ENCODE measurements at places on chromosomes 1 and 21. TPM values are rescaled to one million over a fixed set of nuclear protein-coding genes. Genes with fewer than 3 reads are reported as not detected.

DNA sequence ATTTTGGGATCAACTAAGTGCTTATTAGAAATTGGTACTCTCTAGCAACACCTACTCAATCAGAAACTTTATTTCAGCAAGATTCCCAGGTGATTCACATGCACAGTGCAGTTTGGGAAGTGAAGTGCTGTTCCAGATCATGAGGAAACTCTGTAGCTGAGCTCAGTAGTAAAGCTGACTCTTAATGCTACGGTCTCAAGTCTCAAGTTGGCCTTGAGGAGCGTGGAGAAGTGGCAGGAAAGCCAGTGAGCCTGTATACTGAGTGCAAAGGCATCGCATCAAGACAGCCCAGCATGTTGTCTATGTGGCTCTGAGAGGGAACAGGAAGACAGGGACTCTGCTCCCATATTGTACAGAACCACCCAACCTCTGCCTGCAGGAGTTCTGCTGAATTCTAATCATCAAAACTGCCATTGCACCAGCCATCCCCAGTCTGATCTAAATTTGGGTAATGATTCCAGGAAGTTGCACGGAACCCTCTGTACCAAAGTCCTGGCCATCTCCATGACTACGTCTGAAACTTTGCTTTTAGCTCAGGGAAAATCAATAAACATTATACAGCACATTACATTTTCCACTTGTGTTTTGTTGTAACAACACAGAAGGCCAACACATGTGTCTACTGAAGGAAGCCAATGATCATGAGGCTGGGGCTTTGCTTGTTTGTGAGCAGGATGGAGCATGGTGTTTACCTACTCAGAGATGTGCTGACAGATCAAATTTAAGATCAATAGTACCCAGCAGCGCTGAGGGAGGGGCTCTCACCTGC lies 105.1 kb upstream of the TLR5 start:
- no peak for DNase-seq

DNA sequence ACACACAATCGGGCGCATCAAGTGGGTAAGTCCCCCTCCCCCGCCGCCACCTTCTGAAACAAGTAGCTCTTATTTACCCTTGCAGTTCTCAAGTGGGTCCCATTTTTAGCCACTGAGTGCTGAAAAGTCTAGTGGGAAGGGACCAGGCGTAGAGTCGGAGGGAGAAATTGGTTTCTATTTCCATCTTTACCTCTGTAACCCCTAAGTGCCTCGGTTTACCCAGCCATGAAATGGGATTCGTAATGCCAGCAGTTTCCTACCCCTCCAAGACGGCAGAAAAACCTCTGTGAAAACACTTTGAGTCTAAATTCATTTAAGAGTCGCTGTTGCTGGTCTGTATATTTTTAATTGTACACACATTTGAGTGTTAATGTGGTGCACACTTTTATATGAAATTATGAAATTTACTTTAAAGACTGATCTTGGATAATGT lies 928 bp downstream of the TLCD4 start:
- no peak for DNase-seq

The RHEX gene
- polyA plus RNA-seq: 0.12 TPM

The RNF186 gene
- polyA plus RNA-seq: not detected

DNA sequence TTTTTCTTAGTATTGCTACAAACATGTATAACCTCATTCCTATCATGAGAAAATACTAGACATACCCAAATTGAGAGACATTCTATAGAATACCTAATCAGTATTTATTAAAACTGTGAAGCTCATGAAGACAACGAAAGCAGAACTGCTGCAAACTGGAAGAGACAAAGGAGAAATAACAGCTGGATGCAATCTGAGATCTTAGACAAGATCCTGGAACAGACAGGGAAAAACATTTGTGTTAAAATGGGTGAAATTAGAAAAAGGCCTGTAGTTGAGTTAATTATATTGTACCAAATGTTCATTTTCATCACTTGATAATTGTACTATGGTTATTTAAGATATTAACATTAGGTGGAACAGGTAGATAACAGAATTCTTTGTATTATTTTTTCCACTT lies 392.0 kb downstream of the PLPP3 start:
- DNase-seq: no peak

DNA sequence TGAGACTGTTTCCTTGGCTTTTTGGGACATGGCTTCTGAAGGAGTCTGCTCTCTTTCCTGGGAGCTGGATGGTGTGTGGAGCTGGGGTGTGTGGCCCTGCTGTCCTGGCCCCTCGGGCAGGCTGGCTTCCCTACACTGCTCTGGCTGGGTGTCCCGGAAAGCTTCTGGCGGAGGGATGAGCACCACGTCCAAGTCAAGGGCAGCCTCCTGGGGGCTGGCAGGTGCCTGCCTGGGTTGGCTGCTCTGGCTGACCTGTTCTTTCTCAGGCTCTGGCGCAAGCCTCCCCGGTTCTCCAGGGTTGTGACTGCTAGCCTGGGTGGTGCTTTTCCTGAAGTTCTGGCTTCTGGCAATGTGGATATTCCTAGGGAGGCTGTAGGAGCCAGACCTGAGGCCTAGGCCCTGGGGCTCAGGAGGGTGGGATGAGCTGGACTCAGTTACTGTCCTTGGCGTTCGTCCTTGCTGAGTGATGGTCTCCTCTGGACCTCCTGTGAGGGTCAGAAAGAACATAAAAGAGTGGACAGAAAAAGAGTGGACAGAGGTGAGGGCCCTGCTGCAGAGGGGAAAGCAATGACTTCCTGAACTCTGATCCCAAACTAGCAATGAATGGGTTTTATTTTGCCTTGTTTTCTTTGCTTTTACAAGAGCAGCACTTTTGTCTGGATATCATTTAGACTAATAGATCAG lies 9.4 kb downstream of the C1orf116 start:
- no peak for DNase-seq

DNA sequence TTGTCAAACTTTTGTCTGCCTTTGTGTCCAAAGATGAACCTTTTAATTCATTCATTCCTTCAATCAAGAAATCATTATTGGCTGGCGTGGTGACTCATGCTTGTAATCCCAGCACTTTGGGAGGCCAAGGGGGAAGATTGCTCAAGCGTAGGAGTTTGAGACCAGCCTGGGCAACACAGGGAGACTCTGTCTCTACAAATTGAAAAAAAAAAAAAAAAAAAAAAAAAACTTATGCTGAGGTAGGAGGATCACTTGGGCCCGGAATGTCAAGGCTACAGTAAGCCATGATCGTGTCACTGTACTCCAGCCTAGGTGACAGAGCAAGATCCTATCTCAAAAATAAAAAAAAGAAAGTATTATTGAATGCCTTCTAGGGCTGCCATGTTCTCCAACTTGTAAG lies 51.3 kb upstream of the CXADR start:
- no peak for DNase-seq

DNA sequence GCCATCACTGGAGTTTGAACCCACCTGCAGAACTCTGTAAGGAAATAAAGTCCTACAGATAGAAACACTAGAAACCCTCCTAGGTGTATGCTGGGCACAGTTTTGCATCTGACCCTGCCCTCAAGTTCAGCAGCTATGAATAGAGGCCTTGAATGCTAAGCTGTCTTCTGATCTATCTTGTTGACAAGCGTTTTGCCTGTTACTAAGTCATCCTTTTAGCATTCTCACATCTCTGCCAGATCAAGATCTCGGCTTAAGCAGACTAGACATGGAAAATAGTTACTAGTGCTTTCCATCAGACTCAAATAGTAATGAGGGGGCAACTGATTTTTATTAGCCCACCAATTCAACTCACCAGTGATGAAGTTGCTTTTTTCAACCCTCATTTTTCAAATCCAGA lies 10.5 kb downstream of the TBX15 start:
- DNase-seq: no peak

GRCh38 chr1:38740487-38740886 lies 119.1 kb downstream of the RRAGC start:
- no peak for DNase-seq

The AMY1A gene
- not detected for polyA plus RNA-seq

DNA sequence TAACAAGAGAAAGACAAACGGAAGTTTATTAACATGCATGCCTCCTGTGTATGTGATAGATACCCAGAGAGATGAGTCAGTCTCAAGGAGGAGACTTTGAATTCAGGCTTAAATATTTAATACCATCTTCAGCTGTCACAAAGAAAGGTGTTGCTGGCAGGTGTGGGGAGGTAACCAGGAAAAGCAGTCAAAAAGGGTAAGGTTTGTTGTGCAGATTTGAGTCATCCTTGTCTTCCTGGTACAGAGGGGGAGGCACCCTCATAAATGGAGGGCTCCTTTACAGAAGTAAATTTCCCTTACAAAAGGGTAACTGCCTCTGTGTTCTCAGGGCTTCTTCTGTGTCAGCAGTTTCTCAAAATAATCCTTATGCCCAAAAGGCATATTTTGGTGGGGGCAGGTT lies 75.2 kb upstream of the B3GALT5 start:
- no peak for DNase-seq

The HFM1 gene
- 9.2 TPM for polyA plus RNA-seq

GRCh38 chr1:27868932-27869718 lies 3.2 kb upstream of the THEMIS2 start:
- no peak for DNase-seq

The BSND gene
- 0.06 TPM for polyA plus RNA-seq

The ZMYND12 gene
- 3.1 TPM for polyA plus RNA-seq

- DNase-seq: peak; percentile 8
Observed at GRCh38 chr1:51916587-51917405, 38.3 kb upstream of the NRDC start.

The C1QTNF12 gene
- polyA plus RNA-seq: 5.7 TPM

DNA sequence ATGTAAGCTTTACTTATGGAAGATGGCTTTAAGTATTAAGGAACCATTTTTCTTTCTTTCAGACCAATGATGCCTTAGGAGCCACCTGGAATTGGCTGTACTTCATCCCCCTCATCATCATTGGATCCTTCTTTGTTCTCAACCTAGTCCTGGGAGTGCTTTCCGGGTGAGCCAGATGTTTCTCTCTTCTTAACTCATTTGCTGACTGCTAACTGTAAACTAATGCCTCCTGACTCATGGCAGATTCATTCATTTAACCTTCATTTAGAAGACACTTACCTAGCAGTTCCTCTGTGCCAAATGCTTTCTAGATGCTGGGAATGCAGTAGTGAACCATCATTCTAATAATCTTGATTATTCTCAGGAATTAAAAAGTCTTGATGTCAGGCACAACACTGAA lies 168.0 kb downstream of the CACNA1E start:
- DNase-seq: no peak

GRCh38 chr1:44733365-44733764 lies 2.4 kb upstream of the RNU5D-1 start:
- DNase-seq: no peak

The KIF2C gene
- polyA plus RNA-seq: 12.2 TPM

- no peak for DNase-seq
Observed at GRCh38 chr21:25855576-25855975, 120.8 kb downstream of the GABPA start.

DNA sequence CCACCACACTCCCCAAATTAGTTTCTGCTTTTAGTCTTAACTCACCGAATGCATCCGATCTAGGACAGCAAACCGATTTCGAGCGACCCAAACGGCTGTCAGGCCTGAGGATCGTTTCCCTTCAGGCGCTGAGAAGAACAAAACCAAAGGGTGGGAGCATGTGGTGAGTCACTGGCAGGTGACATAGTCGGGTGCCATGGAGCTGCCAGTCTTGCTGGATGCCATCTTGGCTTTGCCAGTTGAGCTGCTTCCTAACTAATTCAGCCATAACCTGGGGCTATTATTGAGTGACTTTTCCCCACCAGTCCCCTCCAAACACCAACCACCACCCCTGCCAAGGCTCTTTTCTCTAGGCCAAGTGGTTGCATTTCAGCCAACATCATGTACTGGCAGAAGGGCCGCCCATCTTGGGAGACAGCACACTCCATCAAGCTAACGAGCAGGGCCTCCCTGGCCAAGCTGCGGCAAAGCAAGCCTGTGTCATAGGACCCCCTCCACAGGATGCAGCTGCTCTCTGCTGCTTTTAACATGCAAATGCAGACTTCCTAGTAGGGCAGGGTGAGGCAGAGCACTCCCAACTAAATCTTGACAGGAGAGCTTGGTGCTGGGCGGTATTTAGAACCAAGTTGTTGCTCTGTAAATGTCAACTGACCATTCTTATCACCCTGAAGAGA lies 22.3 kb upstream of the PEX19 start:
- DNase-seq: peak; percentile 82

DNA sequence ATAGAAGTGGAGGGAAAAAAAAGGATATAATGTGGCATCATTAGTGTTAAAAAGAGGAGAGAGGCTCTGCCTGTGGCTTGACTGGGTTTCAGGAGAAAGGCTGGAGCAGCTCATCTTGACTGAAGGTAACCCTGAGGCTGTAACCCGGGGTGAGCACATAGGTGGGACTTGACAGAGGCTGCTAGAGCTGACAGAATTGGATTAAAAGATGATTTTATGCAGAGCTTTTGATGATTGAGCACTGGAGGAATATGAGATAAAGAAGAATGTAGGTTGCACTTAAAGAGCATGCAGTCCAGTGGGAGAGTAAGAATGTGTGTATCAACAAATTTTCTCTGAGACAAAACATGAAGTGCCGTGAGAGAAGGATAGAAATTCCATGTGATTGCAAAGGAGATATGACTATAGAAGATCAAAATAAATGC lies 17.3 kb downstream of the LAMC1 start:
- no peak for DNase-seq

The NUF2 gene
- polyA plus RNA-seq: 12.5 TPM

The WNT3A gene
- polyA plus RNA-seq: not detected

DNA sequence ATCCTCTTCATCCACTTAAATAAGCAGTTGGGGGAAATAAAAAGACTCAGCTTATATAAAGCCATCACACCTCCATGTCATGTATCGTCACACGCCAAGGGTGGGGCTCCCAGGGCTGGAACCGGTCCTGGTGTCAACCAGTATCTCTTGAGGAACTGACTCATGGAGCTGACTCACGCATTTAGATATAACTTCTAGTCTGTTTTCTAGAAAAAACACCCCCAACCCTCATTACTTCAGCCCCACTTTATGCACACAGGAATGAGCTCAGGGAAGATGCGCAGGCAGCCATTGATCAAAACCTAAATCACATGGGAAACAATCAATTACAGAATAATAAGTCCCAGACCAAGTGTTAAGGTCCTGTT lies 6.9 kb upstream of the IL22RA1 start:
- no peak for DNase-seq

DNA sequence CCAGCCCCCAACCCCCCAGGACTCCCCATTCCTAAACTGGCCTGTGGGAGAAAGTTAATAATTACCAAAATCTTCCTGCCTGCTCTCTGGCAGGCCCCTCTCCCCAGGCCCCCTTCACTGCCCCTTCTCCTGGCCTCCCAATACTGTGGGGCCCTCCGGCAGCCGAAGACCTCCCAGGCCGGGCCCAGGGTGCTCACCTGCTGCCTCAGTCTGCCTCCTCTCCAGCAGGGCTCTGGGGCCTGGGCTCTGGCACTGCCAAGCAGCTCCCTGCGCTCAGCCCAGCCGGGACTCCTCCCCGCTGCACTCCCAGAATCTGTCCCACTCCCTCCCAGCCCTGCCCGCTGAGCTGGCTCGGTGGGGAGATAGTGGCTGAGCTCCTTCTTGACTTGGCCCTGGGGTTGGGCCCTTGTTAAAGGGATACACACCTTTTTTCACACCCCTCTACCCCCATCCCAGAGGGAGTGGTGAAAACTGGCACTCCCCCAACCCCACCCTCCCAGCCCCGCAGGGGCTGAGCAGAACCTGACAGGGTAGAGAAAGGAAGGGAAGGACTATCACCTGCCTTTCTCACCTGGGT lies at the start of gene S100A16:
Gene S100A16 (minus strand): TSS at position 383 of the 577 bp plus-strand sequence. CDS start 4,986 bp downstream, outside the sequence.
- no peak for DNase-seq

All from spinal cord (tissue), 10 donors.